Tibial nerve (tissue), 4 donors: ENCODE measurements at places on chromosomes 7 and 10. TPM values are rescaled to one million over a fixed set of nuclear protein-coding genes. Genes with fewer than 3 reads are reported as not detected.

GRCh38 chr7:133696056-133696455 is 431.1 kb upstream of the LRGUK start:
- no peak for DNase-seq

DNA sequence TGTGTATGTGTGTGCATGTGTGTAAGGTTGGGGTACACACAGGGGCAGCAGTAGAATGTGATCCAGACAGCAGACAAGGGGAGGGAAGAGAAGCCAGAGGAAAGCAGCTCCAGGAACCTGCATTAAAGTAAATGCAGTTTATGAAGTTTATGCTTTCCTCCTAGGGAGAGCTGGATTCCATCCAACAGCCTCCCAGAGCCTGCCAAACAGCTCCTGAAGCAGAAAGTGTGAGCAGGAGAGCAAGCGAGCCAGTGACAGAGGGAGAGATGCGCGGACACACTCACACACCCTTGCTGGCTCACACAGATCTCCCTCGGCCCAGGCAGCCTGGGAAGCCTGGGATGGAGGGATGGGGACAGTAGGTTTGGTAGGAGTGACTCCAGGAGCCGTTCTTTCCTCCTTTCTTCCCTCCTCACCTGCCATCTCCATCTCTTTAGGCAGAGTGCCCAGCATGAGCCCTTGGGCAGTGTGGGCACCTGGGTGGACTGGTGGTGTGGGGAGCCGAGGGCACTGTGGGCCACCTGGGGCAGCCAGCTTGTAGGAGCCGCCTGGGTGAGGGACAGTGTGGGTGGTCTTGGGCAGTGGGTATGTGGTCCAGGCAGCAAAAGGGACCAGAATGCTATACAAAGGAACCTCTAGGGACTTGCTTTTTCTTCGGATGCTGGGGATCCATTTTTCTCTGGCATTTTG is 46.1 kb downstream of the PAX2 start:
- no peak for DNase-seq

- DNase-seq, result no peak
These were observed 392.9 kb downstream of the KCNMA1 start for GRCh38 chr10:77244746-77245145.

GRCh38 chr10:43888586-43888985 is 239.9 kb upstream of the ZNF32 start:
- DNase-seq, result no peak

GRCh38 chr10:43119416-43120115 is 18.7 kb upstream of the CSGALNACT2 start:
- no peak for DNase-seq

GRCh38 chr10:2882628-2883027 is 184.7 kb upstream of the PFKP start:
- DNase-seq, result no peak

- DNase-seq, result no peak
These were observed 78.8 kb upstream of the CPXM2 start for GRCh38 chr10:123970207-123970926.

DNA sequence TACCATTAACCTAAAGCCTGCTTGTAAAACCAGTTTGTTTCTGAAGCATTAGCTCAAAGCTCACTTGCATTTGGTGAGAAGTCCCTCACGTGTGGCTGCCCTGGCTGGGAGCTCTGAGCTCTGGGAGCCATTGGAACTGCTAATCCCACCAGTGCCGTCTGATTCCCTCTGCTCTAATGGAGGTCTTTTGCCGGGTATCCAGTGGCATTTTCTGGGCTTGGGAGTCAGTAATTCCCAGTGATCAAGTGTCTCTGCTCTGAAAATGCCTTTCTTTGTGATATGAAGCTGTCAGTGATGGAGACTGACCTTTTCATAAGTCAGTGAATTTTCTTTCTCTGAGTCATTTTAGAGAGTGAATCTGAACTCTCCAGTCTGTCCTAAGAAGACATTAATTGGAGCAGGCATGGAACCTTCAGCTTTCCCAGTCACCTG is 36.9 kb upstream of the FAM20C start:
- DNase-seq, result no peak

DNA sequence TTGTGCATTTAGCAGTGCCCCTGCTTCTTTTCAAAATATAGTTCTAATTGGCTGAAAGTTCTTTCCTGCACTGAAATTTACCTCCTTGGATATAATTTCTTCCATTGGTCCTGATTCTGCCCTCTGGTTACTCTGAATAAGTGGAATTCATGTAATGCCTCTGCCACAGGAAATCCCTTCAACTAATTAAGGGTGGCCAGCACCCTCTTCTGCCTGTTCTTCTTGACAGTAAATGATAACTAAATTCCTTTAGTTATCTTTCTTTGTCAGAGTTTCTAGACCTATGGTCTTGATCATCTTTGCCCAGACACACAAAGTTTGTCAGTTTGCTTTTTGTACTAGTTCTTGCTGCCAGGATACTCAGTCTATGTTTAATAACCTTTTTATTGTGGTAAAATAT is 40.2 kb downstream of the PRKCQ start:
- DNase-seq, result no peak

GRCh38 chr10:24800861-24801260 is 77.2 kb upstream of the ARHGAP21 start:
- no peak for DNase-seq

GRCh38 chr10:60977161-60978122 is 33.5 kb upstream of the RHOBTB1 start:
- DNase-seq, result no peak

DNA sequence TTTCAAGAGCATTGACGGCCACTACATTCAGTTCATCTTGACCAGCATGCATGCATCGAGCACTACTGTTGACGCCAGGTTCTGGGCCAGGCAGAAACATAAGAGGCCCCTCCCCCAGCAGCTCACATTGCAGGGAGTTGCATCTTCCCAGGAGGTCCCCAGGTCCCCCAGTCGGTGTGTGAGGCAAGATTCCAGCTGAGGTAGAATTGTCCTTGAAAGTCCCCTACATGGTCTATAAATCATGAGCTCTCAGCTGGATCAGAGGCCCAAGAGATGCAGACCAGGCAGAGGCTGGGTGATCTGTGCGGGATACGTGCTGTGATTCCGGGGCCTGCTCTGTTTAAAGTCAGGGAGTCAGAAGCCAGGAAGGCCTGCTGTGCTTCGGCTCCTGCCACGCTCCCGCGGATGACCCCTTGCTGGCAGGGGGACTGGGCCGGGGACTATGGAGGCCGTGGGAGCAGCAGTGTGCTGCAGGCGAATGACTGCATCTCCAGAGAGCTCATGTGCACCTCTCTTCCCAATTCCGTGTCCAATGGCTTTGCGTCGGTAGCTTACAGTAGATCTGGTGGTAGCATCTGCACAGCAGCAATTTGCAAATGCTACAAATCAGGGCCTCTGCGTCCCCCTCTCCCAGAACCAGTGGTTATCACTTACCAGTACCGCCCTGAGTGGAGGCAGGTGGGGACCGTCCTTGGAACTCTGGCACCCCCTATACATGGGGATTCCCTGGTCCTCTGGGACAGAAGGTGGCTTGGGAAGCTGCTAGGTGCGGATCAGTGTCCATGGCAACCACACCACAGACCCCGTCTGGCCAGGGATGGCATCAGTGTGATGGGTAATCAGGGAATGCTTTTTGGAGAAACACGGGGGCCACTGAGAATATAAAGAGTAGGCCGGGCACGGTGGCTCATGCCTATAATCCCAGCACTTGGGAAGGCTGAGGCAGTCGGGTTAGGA is 93.6 kb downstream of the RGS10 start:
- no peak for DNase-seq

GRCh38 chr7:145928937-145929336 is 187.7 kb upstream of the CNTNAP2 start:
- no peak for DNase-seq

GRCh38 chr7:134513169-134513752 is 14.1 kb upstream of the AKR1B10 start:
- DNase-seq, result no peak

- DNase-seq, result no peak
These were observed 1.5 kb downstream of the GIMAP4 start for GRCh38 chr7:150568714-150569113.

GRCh38 chr7:30646154-30646553 is 36.1 kb downstream of the CRHR2 start:
- DNase-seq, result no peak

GRCh38 chr7:77504951-77505350 is 32.1 kb upstream of the PTPN12 start:
- DNase-seq, result no peak

- no peak for DNase-seq
These were observed 343.9 kb downstream of the ABCA13 start for GRCh38 chr7:48515171-48515570.

DNA sequence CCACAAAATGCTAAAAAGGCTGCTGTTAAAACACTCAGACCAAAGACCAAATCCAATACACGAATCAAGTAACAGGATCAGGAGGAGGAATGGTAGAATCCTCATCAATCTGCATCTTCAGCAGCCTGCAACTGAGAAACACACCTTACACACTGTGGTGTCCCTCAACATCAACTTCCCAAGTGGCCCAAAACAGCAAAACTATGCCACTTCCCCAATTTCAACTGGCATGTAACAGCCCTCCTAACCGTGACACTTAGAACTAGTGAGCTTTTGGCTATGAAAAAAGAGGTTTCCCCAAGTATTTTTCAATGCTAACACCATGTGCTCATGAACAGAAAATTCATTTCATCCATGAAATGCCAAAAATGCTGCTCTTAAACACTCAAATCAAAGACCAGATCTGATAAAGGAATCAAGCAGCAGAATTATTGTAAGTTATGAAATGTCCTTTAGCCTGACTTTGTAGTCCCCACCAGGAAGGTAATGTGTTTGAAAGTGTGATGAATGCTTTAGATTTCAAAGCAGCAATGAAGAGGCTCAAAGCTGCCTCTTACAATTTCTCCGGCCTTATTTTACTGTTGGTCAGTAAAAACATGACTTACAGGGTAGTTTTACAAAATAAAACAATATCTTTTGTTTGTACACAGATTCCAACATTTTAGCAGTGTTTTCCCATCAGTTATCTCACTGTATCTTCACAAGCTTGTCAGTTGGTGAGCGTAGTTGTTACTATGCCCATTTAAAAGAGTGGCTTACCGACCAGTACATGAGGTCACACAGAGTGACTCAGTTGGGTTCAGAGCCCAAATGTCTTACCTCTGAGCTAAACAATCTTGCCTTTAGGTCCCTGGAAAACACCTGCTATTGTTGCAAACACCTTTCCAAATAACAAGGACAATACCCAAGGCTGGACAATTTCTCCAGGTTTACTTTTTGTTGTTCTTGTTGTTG is 65.7 kb upstream of the ASAH2 start:
- DNase-seq, result no peak

DNA sequence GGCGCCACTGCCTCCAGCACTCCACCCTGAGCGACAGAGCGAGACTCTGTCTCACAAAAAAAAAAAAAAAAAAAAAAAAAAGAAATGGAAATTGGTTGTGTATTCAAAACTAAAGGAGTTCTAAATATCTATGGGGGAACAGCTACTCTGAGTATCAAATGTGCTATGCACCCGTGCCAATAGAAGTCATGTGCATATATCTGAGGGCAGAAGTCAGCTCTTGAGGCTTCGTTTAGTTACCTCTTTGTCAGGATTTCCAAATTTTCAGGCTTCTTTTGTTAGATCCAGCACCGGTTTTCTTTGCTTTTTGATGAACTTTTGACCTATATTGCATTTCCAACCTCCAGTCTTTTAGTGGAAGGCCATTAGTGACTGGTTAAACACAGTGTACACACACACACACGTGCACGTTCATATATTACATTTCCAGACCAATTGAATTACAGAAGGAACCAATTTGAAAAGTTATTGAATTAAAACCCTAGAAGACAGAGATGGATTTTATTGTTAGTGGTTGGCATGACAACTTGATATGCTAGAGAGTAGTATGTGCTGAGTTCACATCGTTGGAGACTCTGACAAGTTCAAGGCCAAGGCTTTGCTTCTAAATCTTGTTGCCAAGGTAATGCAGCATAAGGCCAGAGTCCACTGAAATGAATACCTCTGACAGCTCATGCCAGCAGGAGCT is 33.1 kb upstream of the ADD3 start:
- DNase-seq, result no peak

DNA sequence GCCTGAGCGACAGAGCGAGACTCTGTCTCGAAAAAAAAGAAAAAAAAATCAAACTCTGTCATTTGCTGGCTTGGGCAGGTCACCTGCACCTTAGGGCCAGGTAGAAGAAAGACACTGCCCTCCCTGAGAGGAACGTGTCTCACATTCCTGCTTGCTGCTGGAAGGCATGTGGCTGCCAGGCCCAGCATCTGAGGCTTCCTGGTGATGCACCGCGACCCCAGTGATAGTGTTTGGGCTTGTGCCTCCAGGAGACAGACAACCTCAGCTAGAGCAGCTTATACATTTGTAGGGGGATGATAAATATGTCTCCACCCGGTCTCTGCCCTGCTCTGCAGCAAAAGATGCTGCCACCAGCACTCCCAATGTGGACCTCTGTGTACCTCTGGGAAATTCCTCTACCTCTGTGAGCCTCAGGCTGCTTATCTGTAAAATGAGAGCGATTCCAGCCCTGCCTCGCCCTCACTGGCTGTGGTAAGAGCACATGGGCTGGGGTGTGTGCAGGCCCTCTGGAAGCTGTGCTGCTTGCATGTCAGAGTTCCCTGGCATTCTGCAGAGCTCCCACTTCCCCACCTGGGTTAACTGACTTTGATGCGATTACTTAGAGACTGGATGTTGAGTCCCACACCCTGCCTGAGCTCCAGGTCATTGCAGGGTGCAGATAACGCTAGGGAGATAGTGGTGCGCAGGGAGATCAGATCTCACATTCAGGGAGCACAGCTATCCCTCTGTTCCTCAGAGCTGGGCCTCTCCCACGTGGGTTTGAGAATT is 19.9 kb downstream of the SLC29A3 start:
- DNase-seq, result no peak

DNA sequence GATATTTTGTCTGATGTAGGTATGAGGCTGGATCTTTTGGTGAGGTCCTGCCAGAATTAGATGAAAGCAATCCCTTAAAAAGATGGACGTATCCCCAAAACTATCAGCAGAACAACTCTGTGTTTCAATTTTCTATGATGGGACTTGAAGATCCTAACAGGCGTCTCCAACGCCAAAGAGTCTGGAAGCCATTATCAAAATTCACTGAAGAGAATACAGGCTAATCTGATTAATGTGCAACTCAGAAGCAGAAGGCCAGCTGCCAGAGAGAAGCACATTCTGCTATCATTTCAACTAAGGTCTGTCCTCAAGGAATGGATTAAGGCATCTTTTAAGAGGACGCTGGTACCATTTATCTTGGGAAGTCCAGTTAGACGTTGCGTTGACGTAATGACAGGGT is 119.7 kb downstream of the FGFR2 start:
- no peak for DNase-seq

Gene C7orf33
- total RNA-seq, result not detected

Gene ANKRD1
- total RNA-seq, result not detected

Gene APBB1IP
- total RNA-seq, result 9.3 TPM

Gene STEAP4
- 74.5 TPM for total RNA-seq

Gene DOCK4
- total RNA-seq, result 35.1 TPM

Gene EN2
- under 0.01 TPM for total RNA-seq

Gene PRLHR
- total RNA-seq, result not detected

Gene AQP1
- total RNA-seq, result 573 TPM

Gene TRIM8
- 206 TPM for total RNA-seq

Gene PGAM2
- 0.98 TPM for total RNA-seq

Gene MYL10
- not detected for total RNA-seq

Gene MET
- 22.6 TPM for total RNA-seq

Gene CPA2
- 2.2 TPM for total RNA-seq

Gene SLC26A3
- total RNA-seq, result not detected
